ENCODE measurements at places on chromosomes 16 and 17.

DNA sequence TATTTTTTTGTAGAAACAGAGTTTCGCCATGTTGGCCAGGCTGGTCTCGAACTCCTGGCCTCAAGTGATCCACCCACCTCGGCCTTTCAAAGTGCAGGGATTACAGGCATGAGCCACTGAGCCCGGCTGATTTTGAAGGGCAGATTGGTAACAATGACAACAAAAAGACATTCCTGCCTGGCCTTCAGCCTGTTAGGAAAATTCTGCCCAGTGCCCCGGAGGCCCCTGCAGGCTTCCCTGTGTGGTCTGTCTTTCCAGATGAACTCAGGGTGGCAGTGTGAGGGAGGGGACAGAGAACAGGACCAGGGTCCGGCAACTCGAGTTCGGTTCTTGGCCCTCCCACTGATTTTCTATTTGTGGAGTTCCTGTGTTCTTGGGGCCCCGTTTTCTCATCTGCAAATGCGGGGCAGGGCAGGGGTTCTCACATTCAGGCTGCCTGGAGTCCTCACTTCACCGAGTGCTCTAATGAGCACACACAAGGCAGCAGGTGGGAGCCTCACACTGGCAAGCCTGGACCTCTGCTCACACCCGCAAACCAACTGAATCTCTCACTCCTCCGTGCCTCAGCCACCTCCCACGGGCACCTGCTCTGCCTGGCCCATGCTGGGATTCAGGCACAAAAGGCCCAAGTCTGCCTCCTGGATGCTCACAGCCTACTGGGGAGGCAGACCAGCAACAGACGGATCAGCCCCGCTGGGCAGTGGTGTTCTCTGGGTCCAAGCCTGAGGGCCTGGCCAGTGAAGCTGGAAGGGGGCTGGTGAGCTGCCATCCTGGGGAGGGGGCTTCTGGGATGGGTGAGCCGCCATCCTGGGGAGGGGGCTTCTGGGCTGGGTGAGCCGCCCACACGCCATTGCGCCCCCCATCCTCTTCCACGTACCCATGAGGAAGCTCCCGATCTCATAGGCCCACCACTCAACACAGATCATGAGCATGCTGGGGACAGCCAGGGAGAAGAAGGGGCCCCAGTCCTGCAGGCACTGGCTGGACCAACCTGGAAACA is 10.3 kb downstream of the SLC47A2 start:
- no peak for DNase-seq

GRCh38 chr16:1403733-1404132 is 10.8 kb downstream of the UNKL start:
- DNase-seq: no peak

GRCh38 chr16:22077700-22078313 is 14.5 kb upstream of the VWA3A start:
- peak; percentile 84 for DNase-seq

DNA sequence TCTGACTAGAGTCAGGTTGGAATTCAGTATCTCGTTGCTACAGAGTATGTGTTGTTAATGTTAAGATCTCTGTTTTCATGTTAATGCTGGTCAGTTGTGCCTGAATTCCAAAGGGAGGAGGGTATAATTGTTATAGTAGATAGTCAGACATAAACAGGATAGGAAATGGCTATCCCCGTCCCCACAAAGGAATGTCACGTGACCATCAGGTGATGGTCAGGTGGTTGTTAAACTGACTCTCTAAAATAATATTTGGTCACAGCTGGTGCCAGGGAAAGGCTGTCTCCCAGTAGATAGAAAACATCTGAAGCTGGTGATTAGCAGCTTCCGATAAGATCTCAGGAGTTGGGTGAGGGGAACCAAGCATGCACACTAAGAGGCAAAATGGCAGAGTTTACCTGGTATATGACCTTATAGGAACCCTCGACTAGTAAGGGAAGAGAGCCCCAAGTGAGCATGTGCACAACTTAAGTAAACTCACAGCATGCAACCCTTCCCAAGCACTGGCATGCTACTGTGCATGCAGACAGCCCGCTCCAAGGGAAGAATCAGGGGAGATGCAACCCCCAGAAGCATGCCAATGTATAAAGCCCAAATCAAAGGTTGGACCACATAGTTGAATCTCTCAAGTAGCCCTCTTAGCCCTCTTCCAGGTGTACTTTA is 27.4 kb upstream of the SLC6A2 start:
- DNase-seq: no peak

GRCh38 chr16:55058576-55058975 is 127.9 kb downstream of the IRX5 start:
- no peak for DNase-seq

- no peak for DNase-seq
Measured at GRCh38 chr16:78556421-78556820, 457.0 kb downstream of the WWOX start.

DNA sequence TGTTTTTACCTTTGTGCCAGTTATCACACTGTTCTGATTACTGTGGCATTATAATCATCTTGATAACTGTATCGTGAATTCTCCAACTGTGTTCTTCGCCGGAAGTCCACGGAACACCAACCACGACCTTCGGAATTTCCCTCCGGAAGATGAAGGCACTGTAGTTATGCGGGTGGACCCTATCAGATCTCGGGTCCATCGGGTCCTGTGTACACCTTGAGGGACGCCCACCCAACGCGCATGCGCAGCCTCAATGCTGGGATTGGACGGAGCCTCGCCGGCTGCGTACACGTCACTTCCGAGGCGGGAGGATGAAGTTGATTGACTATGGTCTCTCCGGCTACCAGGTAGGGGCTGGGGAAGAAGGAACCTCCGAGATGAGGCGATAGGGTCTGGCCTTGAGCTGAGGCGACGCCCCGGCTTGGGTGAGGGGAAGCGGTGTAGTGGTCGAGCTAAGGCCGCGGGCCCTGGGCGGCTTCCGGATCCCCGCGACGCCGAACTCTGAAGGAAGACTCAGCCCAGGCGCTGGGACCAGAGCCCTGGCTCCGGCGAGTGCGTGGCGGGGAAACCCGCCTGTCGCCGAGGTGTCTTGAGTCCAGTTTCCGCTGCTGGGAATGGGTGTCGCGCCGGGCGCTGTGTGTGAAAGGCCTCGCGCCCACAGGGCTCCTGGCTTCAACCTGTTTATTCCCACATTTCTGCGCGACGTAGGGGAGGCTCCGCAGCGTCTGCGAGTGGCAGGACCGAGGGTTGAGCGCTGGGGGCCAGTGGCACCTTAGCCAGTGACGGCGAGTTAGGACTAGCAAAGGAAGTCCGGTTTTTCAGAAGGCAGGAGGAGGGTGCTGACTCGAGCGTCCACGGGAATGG is at the start of gene DHRS7B:
Gene DHRS7B (plus strand): TSS at position 320 of the 864 bp plus-strand sequence. CDS start 8 bp downstream, at position 328.
- DNase-seq: peak; percentile 95

GRCh38 chr17:82257473-82257872 is 16.0 kb downstream of the CSNK1D start:
- peak; percentile 29 for DNase-seq

- DNase-seq: no peak
Measured at GRCh38 chr16:81707411-81708265, 71.5 kb upstream of the PLCG2 start.

- DNase-seq: no peak
Measured at GRCh38 chr17:74432424-74432690, 469 bp downstream of the GPRC5C start.

- DNase-seq: no peak
Measured at GRCh38 chr17:79825580-79825921, 13.7 kb downstream of the CBX4 start.

DNA sequence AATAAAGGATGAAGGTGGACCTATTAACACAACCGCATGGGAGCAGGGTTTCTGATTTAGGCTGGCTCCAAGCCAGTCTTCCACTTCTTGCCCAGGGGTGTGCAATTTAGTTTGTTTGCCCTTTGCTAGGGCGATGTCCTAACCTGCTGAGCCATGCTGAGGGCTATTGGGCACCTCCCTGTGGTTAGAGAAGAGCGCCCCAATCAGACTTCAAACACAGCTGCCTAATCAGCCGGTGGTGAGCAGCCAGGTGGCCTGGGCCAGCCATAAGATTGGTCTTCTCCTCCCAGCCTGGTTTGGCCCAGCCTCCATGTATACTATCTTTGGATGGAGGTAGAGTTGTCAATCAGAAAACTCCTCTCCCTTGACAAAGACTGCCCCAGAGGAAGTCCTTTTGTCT is 15.7 kb downstream of the TMEM94 start:
- no peak for DNase-seq

DNA sequence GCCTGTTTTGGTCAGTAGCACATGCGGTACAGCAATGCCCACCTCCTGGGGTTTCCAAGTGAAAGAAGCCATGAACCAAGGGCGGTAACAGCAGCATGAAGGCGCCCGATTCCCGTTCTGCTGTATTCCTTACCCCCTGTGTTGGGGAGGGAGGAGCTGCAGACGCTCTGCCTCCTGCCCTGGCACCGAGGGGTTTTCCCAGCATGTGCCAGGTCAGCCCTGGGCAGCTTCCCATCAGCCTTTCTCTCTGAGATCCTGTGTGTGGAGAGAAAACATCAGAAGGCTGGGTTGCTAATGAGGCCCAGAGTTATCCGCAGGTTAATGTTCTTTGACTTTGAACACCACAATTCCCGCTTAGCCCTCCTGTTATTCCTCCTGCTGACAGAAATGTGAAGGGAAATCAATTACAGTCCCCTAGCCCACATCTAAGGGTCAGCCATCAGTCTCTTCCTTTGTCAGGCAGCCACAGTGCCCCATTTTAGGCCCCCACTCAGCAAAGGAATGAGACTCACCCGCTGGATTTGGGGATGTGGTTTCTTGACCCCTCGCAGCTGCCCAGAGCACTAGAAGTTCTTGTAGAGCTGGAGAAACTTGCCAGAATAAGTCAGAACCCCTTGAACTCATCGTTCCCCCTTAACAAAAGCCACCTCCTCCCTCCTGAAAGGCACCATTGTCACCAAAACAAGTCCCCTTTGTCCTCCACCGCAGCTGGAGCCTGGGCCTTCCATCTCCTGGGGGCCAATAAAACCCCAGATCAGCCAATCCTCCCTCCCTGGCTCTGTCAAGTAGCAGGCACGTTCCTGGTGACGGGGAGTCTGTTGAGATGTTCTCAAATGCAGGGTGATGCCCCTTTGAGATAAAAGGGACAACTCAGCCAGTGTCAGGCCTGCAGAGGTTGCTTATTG is 168.5 kb downstream of the KATNIP start:
- no peak for DNase-seq
